C1 segment of cervical spinal cord (tissue), 14 donors: ENCODE measurements at places on chromosomes 5 and 9.

DNA sequence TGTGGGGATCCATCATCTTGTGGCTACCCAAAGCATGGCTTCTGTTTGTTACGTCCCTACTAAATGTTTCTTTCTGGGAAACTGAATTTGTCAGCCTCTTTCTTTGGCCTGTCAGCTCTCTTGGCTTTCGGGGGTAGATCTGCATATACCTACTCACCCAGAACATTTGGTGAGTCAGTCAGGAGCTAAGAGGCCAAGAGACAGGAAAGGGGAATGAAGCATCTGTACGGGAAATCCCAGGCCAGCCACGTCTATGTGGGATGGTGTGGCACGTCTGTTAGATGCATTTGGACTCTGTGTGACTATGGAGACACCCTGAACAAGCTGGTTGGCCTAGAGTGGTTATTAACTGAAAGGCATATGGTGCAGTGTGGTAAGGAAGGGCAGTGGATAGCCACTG is 58.1 kb downstream of the CDO1 start:
- no peak for DNase-seq

- no peak for DNase-seq
Measured at GRCh38 chr5:38697013-38697412, 140.6 kb upstream of the LIFR start.

- DNase-seq = no peak
Measured at GRCh38 chr9:132698989-132699388, 28.7 kb downstream of the GTF3C4 start.

- no peak for DNase-seq
Measured at GRCh38 chr9:20929276-20929675, 102.2 kb downstream of the HACD4 start.

DNA sequence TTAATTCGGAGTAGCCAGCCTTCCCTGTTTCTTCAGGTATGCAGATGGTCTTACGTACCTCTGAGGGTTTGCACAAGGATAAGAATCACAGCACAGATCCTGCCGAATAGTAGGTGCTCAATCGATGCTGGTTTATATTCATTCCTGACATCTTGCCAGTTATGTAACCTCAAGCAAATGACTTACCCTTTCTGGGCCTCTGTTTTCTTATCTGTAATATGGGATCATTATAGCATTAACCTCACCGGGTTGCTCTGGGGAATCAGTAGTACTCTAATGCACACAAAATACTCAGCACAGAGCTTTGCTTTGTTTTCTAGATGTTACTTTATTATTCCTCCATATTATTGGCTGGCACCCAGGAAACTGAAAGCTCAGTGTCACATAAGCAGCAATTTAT is 7.7 kb upstream of the NR5A1 start:
- DNase-seq = no peak

- no peak for DNase-seq
Measured at GRCh38 chr9:15144622-15145061, 162.4 kb downstream of the TTC39B start.

DNA sequence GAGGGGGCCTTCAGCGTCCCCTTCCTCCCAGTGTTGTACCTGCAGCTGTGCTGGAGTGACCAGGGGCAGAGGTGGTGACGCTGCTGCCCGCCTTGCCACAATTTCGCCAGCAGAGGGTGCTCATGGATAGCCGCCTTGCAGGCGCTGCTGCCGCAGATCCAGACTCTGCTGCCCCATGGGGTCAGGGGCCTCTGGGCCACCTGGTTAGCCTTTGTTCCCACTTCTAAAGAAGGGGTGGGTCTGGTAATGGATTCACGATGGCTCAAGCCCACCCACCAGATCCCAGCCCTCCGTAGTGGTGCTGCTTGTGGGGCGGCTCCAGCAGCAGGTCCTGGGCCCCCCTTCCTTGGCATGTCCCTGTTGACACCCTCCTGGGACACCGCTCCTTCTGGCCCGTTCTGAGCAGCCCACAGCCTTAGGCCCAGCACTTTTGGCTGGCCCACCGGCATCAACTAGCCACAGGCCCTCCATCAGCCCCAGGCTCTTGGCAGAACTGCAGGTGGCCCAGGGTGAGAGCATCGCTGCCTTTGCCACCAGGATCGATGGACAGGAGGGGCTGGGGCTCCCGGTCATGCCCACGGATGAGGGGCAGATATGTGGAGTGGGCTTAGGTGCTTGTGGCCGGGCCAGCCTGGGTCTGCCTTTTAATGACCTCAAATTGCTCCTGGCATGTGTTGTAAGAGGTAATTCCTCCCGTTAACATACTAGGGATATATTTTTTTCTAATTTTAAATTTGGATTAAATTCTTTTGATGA is 57.2 kb downstream of the COL5A1 start:
- no peak for DNase-seq

- no peak for DNase-seq
Measured at GRCh38 chr5:66515209-66515608, 81.0 kb upstream of the MAST4 start.

- DNase-seq = no peak
Measured at GRCh38 chr5:27821681-27822080, 783.3 kb upstream of the CDH9 start.

GRCh38 chr9:1087120-1087881 is 37.1 kb downstream of the DMRT2 start:
- no peak for DNase-seq

GRCh38 chr5:102411-103043 is 10.6 kb downstream of the PLEKHG4B start:
- no peak for DNase-seq

DNA sequence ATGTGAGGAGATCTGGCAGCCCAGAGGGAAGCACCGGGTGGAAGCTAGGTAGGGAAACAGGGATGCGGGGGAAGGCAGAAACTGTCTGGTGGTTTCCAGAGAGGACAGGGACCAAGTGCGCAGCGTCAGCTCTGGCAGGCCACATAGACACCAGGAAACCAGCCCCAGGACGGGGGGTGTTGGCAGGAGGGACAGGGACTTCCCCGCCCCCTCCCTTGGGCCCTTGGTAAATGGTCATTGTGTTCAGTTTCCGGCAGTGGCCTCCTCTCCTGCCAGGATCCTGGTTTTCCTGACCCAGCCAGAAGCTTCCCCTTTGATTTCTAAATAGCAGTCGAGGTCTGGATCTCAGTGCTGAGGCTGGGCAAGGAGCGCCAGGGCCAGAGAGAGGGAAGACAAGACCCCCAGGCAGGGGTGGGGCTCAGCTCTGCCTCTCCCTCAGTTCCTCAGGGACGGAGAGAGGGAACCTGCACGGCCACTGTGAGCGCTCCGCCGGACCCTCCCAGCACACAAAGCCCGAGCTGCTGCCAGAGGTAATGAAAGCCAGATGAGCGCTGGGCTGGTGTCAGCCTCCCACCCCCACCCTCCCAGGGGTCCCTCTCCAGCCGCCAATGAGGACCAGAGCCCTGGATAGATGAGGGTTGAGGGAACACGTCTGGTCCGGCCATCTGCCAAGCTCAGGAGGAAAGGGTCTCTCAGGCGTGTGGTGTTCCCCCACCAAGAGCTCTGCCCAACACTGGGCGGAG is 1.8 kb downstream of the RALGDS start:
- peak; percentile 76 for DNase-seq

GRCh38 chr9:99637641-99638040 is 184.0 kb upstream of the NR4A3 start:
- no peak for DNase-seq

- peak; percentile 43 for DNase-seq
Measured at GRCh38 chr5:31741496-31741895, 102.6 kb downstream of the PDZD2 start.

DNA sequence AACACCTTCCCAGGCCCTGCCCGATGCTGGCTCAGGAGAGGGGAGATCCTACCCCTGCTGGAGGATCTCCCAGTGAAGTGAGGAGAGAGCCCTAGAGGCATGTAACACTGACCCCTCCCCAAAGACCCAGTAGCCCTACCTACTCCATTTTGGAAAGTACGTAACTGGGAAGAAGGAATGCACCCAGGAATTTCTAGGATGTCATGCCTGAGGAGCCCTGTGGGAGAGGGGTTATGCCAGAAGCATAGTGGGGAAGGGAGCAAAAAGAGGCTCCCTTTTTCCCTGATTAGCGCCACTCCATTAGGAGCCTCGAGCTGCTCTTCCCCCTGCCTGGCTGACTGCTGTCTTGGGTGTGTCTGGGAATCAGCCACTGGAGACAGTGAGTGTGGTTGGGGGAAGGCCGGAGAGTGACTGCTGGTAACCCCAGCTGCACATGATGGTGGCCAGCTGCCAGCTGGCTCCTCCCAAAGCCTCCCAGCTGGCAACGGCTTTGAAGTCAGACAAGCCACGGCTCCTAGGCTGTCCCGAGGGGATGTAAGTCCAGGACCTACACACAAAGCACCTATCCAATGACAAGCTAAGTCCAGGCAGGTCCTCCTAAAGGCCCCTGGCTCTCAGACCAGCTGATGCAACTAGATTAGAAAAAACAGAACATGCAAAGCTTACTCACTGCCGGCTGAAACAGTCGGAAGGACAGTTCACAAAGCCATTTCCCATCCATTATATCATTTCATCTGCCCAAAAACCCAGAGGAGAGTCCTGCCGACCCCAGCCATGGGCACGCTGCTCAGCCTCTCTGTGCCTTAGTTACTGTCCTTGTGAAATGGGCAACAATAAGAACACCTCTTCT is 136.5 kb upstream of the ABCA1 start:
- DNase-seq = peak; percentile 35

- no peak for DNase-seq
Measured at GRCh38 chr5:147472664-147473475, 37.0 kb downstream of the DPYSL3 start.

DNA sequence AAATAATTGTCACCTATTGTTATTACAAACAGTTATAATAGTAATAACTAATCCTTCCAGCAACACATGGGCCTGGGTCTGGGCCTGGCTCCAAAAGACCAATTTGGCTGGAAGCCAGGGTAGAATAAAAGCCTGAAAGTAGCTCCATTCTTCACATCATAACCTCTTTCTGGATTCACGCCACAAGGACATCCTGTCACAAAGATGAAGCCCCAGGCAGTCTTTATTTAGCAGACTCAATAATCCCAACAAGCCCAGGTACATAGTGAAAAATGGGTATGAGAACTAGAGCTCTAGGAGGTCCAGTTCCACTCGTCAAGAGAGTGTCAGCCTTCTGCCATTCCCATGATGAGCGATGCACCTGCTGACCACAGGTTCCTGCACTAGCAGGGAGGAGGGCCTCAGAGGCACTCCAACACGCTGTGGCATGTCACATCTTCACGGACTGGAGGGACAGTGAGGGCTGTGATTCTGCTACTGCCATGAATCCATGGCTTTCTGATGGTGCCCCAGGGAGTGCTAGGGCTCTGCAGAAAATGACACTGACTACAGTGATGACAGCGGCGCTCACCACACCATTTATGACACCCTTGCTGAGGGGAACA is 124.9 kb downstream of the SPOCK1 start:
- DNase-seq = no peak

GRCh38 chr5:82584631-82585030 is 306.5 kb upstream of the RPS23 start:
- peak; percentile 1 for DNase-seq

DNA sequence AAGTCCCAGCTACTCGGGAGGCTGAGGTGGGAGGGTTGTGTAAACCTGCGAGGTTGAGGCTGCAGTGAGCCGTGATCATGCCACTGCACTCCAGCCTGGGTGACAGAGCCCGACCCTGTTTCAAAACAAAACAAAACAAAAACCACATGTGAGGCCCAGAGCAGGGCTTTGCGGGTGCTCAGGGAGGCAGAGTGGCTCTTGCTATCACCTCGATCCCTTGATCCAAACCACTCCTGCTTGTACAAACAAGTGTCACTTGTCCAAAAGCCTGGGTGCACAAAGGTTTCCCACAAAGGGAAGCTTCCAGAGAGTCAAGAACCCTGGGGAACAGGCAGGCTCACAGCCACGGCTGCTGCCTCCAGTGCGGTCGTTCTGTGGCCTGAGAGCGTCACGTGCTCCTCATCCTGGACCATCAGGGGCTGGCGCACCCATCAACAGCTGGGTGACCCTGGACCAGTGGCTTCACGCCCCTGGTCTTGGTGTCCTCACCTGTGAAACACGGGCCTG is 162.7 kb downstream of the C9orf50 start:
- no peak for DNase-seq

GRCh38 chr9:129010267-129010975 is 17.7 kb downstream of the SH3GLB2 start:
- DNase-seq = no peak

GRCh38 chr5:87010736-87011135 is 256.9 kb upstream of the RASA1 start:
- DNase-seq = no peak

DNA sequence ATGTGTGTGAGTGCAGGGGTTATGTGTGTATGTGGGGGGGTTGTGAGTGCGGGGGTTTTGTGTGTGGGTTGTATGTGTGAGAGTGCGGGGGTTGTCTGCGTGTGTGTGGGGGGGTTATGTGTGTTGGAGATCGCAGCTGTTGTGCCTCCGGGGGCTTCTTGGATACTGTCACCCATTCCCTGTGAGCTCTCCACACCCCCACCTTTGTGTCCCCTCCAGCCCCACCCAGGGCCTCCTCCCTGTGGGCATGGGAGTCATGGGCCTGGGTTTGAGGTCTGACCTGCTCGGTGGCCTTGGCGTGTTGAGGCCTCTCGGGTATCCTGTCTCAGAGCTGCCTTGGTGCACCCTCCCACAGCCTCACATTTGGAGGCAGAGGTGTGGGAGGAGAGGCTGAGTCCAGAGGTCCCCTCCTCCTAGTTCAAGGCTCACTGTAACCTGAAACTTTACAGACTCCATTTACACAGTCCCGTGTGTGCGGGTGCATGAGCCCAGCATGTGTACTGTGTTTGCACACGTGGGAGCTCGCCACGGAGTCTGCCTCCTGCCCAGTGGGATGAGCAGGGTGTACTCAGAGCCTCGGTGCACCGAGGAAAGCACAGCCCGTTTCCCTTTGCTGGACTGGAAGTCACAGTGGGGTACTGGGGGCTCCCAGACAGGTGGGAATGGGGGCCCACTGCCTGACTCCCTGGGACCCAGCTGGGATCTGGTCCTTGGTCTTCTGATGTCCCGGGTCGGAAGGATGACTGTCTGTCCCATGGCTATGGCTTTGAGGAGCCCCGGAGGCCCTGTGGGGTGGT is 43.4 kb downstream of the RXRA start:
- no peak for DNase-seq
